ENCODE measurements at places on chromosomes 4 and X.

GRCh38 chrX:136574548-136574947, 42.5 kb downstream of the VGLL1 start:
- no peak for DNase-seq

GRCh38 chr4:78418406-78418805, 133.2 kb upstream of the ANXA3 start:
- no peak for DNase-seq

DNA sequence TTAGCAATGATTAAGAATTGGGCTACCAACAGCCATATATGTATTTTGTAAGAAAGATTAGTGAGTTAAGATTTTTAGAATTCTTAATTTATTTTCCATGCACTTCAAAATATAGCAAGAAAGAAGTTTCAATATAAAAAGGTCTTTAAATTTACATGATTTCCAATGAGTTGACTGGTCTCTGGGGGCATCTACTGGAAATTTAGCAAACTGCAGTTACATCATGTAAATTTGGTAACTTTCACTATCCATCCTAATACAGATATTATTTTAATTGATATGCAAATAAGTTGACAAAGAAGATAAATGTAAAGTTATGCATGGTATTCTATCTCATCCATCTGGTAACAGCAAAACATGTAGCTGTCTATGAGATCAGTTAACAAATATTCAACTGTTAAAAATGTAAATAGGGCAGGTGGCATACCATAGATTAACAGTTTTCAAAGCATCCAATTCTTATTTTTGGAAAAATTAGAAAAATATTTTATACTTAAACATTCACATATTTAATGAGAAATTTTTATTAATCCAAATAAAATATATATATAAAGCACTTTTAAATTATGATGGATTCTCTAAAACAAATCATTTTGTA, 29.1 kb downstream of the TTC29 start:
- peak; percentile 18 for DNase-seq

- DNase-seq, result no peak
Measured at GRCh38 chrX:119218198-119218597, 17.9 kb upstream of the PGRMC1 start.

DNA sequence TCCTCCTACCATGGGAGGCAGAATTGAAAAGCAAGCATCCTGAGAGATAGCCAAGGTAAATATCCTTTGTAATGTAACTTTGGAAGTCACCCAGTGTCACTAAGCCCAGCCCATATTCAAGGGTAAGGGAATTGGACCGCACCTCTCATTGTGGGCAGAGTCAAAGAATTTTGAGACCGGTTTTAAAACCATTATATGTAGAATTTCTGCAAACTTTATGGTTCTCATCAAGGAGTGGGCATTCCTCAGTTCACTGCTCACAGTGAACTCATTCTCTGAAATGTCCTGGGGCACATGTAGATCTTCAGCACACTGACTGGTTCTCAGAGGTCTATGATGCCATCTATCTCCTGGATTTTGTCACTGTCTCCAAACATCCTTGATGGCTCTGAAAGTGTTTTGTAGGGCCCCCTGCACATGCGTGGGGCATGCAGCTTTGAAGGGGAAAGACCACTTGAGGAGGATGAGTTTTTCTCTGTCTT, 35.3 kb upstream of the CHRNA9 start:
- peak; percentile 54 for DNase-seq

- DNase-seq, result no peak
Measured at GRCh38 chrX:56798866-56799758, 70.1 kb downstream of the NBDY start.

DNA sequence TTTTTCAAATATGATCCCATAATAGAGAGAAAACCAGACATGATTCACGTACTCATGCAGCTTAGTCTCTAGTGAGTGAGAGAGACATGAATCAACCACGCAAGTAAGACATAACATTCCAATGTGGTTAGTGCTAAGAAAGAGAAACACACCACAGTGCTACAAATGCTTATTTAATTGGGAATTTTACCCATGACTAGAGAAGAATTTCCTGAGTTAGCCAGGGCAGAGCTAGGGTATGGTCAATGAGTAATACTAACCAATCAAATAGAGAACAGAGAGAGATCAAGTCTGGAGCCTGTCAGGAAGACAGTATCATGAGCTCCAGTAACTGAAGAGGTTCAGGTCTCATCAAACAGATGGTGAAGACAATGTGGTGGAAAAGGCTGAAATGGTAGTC, 495.2 kb downstream of the PDGFC start:
- no peak for DNase-seq

- DNase-seq, result no peak
Measured at GRCh38 chrX:55149242-55149641, 60.4 kb downstream of the PAGE2 start.

- no peak for DNase-seq
Measured at GRCh38 chr4:111630705-111631104, 514.5 kb upstream of the FAM241A start.

DNA sequence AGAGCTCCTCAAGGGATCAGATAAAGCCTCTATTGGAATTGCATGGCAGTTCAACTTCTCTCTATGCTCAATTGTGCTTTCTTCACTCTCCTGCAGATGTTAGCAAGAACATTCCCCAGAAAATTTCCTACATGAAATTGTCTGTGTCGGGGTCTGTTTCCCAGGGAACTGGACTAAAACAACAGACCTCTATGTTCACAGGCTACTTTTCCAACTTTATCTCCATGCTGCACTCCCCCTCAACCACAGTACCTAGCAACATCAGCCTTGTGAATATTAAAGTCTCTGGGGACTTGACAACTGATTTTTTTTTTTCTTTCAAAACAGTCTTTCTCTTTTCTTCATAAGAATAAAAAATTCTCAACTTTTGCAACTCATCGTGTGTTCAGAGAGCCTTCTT, 1470.8 kb upstream of the ADGRL3 start:
- no peak for DNase-seq

DNA sequence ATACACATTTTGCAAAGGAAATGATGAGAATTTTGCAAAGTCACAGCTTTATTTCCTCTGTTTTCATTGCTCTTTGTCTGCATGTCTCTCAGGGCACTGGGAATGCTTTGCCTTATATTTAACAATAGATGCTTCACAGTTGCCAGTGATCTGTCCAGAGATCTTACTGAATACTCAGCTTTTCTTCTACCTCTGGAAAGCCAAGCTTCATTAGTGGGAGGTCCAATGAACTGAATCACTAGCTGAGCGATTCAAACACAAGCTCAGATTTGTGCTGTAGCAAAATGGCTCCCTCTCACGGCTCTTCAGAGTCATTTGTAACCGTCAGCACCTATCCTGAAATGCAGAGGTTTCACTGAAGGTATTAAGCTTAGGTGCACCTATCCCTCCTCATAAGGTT, 138.9 kb downstream of the DCLK2 start:
- DNase-seq, result peak; percentile 26

GRCh38 chr4:94523033-94523580, 71.4 kb downstream of the PDLIM5 start:
- DNase-seq, result no peak

DNA sequence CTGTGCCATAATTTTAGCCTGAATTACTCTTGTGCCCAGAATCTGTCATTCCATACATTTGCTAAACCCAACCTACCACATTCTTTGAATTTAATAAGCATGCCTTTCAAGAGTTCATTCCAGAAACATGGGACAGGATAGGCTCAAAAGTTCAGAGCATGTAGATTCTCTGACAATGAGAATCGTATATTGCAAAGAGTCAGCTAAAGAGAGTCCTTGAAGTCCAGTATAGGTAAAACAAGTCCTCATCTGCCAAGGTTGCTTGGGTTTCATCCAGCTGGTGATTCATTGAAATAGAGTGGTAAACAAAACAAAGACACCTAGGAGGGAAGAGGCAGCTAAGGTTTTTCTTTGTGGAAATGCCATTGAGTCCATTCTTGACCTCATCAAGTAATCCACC, 249.3 kb upstream of the DIPK2B start:
- DNase-seq, result peak; percentile 26

- DNase-seq, result no peak
Measured at GRCh38 chr4:143186212-143186611, 1.5 kb downstream of the USP38 start.

DNA sequence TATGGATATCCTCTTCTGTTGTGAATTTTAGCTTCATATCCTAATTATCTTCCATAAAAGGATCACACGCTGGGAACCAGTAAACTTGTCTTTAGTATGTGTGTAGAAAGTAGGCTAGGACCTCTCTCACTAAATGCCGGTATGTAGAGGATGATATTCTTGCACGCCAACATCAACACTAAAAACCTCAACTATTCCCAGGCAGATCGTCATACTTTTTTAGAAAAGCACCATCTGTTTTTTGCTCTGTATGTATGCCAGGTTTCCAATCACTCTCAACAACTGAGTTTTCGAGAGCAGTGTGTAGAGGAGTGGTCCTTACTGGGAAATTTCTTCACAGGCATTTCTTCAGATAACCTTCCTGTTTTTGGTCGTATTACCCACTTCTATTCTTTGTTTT, 283.6 kb downstream of the GALNTL6 start:
- no peak for DNase-seq

DNA sequence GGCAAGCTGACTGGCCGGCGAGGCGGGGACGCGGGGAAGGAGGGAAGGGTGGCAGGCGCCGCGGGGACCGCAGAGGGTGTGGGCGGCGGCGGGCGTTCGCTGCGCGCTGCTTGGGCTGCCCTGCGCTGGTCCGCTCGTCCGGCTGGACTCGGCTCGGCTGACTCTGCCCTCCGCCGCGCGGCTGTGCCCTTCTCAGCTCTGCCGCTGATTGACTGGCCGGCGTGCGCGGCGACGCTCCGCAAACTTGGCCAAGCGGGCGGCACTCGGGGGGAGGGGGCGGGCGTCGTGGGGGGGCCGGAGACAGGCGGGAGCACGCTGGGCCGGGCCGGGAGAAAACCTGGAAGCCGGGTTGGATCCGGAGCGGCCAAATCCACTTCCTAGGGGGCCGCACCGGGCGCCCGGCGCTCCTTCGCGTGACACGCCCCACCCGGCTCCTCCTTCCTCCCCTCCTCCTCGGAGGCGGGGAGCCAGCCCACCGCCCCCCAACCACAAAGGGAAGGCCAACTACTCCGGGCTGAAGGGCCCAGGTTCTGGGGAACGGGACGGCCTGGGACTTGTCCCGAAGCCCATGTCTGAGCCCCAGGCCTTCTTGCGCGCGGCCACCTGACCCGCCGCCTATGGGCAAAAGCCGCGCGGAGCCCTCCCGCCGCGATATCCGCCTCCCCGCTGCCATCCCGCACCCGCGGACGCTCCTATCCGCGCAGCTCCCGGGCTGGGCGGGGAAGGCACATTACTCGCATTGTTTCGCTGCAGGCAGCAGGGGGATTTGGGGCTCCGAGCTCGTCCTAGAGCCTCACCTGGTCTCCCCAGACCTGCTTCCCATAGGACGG, at the start of gene GPC4:
Gene GPC4, minus strand, starts transcription at position 214 of the 830 bp plus-strand sequence. CDS start 524 bp downstream, outside the sequence.
- peak; percentile 11 for DNase-seq

DNA sequence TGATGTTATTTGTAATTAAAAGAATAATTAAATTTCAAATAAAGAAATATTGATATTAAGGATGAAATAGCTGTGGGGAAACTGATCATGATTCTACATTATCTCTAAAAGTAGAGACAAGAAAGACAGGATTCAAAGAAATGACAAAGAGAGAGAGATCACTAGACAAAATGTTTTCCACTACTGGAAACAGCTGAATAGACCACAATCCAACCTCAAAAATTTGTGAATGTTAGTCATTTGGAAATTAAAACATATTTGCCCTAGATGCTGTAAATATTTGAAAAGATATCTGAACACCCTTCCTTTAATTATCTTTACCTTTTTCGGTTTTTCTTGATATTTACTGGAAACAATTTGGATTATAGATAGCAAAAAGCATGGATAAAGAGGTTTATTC, 414.9 kb downstream of the CENPC start:
- DNase-seq, result no peak

DNA sequence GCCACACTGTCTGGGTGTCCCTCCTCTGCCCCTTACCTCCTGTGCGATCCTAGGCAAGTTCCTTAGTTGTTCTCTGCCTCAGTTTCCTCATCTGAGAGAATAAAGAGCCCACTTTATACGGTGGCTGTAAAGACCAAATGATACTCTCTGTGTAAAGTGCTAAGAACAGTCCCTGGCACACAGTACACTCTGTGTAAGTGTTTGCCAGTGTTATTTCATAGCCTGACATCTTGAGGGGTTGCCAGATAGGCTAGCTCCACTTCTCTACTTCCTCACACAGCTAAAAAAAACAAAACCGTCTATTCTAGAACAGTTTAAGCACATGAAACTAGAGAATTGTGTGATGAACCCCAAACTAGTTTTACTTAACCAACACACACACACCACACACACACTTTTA, 17.1 kb downstream of the SPON2 start:
- DNase-seq, result peak; percentile 87

DNA sequence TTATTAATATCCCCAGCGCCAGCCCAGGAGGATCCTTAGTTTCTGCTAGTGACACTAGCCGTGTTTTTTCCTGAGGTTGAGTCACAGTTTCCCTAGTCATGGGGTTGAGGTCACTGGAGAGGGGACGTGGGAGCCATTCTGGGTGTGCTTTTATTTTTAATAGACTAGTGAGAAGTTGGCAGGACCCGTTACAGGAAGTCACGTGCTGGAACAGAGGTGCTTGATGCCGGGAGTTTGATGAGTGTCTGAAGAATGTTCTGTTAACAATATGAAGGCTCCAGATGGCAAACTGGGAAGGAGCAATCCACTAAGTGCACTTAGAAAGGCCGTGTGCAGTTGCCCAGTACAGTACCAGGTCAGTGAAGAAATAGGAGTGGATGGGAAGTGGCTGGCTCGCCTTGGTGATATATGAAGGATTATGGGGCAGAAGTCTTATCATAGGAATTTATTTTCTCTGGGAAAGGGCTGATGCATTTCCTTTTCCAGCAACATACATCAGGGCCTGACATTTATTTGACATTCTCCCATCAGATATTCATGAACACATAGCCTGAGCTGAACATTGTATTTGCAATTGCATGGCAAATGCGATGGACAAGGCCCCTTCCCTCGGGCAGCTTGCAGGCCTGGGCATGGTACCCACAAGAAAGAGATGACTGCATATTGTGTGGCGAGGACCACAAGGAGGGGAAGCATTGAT, 291.8 kb downstream of the FBXW7 start:
- DNase-seq, result no peak

DNA sequence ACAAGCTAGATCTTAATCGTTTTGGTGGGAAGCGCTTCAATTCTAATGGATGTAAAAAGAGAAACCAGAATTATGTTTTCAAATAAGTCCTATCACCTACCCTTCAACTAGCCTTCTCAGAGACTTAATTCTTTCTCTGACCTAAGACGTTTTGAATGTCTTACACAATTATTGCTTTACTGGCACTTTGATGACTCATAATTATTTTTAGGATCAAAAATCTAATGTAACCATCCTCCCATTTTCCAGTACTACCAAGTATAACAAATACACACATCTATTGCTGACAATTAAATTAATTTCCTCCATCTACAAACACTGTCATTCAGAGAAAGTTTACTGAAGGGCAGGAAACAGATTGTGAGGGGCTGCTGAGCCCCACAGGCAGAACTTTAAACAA, 108.6 kb downstream of the PPP3CA start:
- no peak for DNase-seq

- DNase-seq, result no peak
Measured at GRCh38 chrX:78111140-78111931, 7.3 kb downstream of the PGK1 start.

GRCh38 chr4:2289955-2290333, 28.0 kb upstream of the MXD4 start:
- DNase-seq, result no peak

Data from LNCaP clone FGC (cell line).